Stimulated activated CD8-positive, alpha-beta memory T cell treated with anti-CD3 and anti-CD28 coated beads, Interleukin-4, amount 100 ng/mL, for 4 hours (primary cell): ENCODE measurements at places on chromosomes 7 and 10.

- no peak for DNase-seq
These were observed 18.0 kb downstream of the PURB start for GRCh38 chr7:44867073-44867995.

DNA sequence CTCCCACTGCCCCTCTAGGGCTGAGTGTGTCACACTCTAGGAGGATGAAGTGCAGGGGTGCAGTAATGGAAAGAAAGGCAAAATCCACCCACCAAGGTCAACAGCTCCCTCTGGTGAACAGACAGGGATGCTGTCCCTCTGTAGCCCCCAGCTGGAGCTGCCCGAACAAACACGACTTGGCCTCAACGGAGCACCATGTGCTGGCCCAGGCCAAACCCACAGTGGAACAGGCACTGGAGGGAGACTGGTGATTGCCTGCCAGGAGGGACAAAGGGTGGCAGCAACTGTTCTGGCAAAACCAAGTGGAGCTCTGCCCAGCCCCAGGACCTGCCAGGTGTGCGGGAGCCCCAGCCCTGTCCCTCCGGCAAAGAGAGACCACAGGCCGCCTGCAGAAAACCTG is 20.7 kb downstream of the PDIA4 start:
- no peak for DNase-seq

DNA sequence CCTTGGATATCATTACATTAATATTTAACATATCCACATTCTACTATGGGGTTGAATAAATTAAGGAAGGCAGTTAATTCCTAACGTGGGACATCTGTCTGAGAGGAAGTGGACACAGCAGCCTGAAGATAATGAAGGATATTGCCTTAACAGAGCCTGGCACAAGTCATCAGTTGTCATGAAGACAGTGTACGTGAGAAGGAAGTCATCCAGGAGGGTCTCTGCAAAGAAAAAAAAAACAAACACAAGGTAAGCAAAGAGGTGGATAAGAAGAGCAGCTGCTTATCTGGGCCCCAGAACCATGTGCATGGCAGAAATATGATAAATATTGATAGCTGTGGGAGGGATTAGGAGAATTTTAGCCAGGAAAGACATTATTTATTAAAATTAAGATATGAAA is 190.0 kb downstream of the RAPGEF5 start:
- DNase-seq: no peak

- DNase-seq: no peak
These were observed 81.4 kb upstream of the GJD4 start for GRCh38 chr10:35523670-35524225.

GRCh38 chr7:87100326-87100725 is 40.9 kb upstream of the ELAPOR2 start:
- DNase-seq: no peak

- no peak for DNase-seq
These were observed 18.2 kb downstream of the TLL2 start for GRCh38 chr10:96495544-96495943.

DNA sequence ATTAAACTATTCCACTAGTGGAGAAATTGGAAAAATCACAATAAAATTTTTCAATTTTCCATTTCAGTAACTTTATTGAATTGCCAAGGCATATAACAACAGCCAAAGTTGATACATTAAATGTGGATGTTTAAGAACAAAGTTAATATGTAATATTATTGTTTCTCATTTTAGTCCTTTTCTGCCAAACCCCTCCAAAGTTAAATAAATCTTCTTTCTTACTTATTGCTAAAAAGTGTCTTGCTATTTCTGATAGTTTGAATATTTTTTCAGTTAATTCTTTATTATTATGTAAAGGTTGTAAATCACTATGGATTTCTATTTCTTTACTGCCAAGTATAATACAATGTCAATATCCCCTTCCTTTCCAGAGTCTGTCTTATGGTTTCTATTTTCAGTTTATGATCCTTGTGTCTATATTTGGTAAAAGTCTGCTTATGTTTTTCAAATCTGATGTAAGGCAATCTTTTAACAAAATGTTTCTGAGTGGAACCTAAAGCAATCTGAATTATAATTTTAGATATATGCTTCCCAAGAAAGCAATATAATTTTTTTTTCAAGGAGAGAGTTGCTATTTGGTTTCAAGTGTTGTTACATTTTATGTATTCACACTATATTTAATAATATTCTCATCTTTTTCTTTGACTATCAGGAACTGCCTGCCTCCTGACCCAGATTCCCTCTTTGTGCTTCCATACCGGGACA is 80.3 kb upstream of the RHOBTB1 start:
- no peak for DNase-seq

DNA sequence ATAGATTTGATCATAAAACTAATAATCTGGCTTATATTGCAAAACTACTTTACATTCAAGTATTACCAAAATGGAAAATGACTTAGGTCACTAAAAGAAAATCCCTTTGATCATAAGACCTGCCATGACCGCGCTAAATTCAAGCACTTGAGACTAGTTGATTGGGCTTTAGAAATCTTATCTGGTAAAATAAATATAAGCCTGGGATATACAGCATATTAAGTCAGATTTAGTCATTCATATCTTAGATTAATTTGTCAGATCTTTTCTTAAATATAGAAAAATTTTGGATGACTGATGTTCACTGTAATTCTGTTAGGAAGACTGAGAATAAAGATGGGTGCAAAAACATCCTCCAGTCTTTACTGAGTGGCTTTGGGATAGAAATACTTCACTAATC is 450.0 kb downstream of the HTR7 start:
- no peak for DNase-seq

DNA sequence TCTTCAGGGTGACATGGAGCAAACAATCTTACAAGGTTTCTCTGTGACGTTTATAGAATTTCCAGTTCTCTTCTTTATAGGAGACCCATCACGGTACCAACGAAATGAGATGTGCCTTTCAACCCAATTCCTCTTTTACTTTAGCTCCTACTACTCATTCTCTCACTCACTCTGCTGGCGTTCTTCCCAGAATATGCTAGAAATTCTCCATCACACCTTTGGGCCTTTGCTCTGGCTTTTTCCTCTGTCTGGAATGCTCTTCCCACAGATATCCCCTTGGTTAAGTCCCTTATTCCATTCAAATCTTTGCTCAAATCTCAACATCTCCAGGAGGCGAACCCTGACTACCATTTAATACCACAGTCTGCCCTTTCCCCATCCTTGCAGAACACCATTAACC is 39.0 kb downstream of the SEMA3C start:
- no peak for DNase-seq

DNA sequence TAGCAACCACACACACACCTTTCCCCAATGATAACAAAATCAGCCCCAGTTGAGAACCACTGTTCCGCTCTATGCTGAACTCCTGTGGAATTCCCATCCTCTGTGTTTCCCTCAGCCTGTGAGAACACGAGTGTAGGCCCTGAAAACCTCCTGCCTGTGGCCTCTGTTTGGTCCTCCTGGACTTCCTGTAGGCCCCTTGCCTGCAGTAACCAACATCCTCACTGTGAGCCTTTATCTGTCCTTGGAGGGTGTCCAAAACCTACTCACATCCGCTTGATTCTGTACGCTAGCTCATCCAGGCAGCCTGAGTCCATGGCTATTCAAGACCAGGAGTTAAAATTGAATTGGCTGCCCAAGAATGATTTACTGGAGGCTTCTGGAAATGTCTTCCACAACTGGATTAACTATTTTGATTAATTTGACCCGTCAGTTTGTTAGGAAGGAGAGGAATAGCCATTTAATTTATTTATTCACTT is 149.8 kb downstream of the AKR1D1 start:
- no peak for DNase-seq

GRCh38 chr10:86225103-86225782 is 141.4 kb downstream of the GRID1 start:
- no peak for DNase-seq

DNA sequence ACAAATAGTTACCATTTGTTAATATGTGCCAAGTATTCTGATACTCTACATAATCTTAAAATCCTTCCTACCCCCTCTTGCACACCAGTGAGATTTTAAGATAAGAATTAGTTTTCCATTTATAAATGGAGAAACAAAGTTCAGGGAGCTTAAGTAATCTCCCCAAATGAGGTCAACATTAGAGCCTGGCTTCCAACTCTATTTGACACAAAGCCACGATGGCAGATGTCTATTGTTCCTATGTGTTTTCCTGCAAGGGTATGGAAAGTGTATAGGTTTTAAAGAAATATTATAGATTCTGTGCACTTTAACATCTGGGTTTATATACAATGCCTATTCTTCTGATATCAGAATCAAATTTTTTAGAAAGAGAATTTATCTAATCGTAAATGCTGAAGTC is 143.9 kb upstream of the SEMA3C start:
- no peak for DNase-seq

DNA sequence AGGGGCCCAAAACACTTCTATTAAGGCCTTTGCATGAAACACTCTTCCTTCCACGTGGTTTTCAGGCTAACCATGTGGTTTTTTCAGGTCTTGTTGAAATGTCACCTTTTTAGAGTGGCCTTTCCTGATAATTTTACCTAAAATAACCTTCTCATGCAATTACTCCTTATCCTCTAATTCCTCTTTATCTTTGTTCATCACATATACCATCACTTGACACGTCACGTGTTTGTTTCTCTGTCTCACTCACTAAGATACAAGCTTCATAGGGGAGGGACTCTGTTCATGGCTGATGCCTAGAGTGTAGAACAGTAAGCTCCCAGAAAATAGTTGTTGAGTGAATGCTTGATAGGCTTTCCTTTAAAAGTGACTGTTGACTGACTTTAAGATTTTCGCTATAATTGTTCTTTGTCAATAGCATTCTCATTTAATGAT is 63.7 kb downstream of the ST7 start:
- no peak for DNase-seq

DNA sequence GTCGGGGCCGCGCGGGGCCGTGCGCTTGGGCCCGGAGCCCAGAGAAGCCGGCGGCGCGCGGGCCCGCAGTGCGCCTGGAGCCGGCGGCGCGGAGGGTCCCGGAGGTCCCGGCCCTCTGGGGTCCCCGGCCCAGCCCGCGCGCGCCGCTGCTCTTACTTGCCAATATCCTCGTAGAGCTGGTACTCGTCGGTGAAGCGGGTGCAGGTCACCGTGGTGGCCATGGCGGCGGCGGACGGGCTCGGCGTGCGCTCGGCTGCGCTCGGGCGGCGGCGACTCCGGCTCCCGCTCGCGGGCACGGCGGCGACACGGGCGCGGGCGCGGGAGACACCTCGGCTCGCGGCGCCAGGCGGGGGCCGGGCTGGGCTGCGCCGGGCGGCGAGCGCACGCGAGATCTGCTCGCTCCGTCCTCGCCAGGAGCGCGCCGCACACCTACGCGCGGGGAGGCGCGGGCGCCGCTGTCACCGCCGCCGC is at the start of gene CAMK2B:
Gene CAMK2B, minus strand, starts transcription at position 394 of the 471 bp plus-strand sequence. Its CDS starts 173 bp downstream, at position 221.
- no peak for DNase-seq

GRCh38 chr7:130207033-130207432 is 627 bp upstream of the SSMEM1 start:
- no peak for DNase-seq

DNA sequence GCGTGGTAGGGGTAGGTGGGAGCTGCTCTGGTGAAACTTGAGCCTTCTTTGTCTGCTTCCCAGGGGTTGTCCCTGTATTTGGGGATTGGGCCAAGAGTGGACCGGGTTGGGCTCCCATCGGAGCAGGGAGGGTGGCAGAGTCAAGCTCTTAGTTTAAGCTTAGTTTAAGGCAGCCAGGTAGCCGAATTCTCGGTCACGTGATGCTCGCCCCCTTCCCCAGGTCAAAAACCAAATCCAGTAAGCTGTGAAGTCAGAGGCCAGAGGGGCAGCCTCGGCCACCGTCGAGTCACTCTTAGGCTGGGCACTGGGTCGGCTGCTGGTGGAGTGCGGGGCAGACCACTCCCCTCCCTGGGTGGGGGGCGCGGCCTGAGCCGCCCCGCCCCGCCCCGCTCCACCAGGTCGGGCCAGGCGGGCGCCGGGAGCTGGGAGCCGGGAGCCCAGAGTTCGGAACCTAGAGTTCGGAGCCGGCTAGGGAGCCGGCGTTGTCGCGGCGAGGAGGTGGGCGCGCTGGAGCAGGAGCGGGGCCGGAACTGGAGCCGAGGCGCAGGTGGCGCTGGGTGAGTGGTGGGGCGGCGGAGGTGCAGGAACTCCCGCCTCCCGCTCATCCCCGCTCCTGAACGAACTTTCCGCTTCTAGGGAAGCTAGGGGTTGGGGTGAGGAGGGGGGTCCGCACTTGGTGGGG is 2.8 kb upstream of the LZTS2 start:
- no peak for DNase-seq

DNA sequence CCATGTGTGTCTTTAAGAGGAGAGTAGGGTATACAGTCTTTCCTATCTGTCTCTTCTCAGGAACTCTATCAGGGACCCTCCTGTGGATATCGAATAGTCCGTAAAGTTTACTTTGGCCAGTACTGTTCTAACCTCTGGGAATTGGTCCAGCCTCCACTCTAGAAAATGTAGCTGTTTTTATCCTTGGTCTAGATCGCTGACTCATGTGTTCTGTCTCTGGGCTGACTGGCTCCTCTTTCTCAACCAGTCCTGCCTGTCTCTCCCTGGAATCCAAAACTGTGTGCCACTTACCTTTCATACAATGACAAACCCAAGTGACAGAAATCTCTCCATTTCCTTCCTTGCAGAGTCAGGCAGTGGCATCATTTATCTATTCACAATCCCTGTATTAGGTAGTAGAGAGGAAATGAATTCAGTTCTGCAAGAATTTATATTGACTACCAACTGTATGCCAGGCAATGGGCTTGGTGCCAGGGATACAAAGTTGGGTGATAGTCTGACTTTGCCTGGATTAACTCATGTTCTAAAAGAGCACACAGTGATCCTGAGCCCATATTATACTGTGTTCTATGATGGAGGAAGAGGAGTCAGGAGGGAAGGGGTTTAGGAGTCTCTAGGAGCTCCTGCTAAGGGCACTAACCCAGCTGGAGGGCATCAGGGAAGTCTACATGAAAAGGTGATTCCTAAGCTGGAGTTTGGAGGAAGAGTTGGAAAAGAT is 232.7 kb downstream of the LRMDA start:
- no peak for DNase-seq

- no peak for DNase-seq
These were observed 17.2 kb upstream of the GIMAP8 start for GRCh38 chr7:150432915-150433892.

GRCh38 chr10:92530421-92530820 is 43.5 kb downstream of the IDE start:
- no peak for DNase-seq

DNA sequence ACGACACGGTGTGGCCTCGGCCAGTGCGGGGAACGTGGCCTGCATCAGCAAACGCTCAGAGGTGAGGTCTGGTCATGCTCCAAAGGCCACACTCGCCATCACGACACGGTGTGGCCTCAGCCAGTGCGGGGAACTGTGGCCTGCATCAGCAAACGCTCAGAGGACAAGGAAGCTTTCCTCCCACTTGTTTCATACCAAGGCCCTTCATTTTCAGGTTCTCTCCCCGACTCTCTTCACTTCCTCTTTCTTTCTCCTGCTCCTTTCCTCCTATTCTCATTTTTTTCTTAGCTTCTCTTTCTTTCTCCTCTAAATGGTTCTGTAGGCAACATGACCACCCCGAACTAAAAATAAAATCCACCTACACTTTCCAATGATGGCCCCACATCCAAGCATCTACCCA is 384.4 kb upstream of the SHH start:
- DNase-seq: no peak

- DNase-seq: no peak
These were observed 50.5 kb upstream of the GPR141 start for GRCh38 chr7:37633048-37633447.
